ENCODE measurements at places on chromosomes 16 and 17.

- no peak for DNase-seq
Observed at GRCh38 chr17:16994631-16995030, 22.7 kb upstream of the TNFRSF13B start.

- no peak for DNase-seq
Observed at GRCh38 chr17:41082626-41083025, 1.3 kb upstream of the KRTAP4-7 start.

DNA sequence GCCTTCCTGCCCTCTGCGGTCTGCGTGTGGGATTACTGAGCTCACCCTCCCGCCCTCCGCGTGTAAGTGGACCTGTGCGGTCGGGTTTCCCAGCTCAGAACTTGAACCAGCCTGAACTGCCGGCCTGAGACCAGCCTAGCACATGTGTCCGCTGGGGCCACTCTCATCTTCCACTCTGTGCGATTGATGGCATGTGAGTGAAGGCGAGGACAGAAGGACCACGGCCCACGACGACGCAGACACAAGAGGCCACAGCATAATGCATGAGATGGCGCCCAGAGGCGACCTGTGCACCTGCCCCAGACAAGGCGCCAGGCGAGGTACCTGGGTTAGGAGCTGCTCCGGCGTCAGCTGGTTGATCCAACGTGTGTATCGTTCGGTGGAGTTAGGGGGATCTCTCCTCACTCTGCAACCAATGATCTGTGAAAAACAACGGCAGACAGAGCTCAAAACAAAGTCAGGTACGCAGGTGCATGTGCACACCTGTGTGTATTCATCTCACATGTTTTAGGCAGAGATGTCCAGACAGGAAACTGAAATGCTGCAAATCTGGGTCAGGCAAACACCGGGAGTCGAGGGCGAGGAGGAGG, 74.5 kb upstream of the METRNL start:
- no peak for DNase-seq

GRCh38 chr16:87984632-87985267, 33.5 kb downstream of the BANP start:
- no peak for DNase-seq

DNA sequence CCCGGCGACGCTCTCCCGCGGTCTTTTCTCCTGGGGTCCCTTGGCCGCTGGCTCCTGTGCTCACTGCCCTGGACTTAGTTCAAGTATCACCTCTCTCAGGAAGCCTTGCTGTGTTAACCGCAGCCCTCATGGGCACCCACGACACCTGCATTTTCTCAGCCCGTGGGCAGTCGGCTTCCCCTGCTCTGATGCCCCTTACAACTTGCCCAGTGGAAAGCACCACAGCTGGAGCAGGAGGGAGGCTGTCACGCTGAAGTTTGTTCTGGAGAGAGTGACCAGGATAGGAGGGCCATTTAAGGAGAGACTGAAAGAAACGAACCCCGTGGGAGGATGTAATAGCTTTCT, 395 bp downstream of the STXBP4 start:
- DNase-seq = peak; percentile 22

DNA sequence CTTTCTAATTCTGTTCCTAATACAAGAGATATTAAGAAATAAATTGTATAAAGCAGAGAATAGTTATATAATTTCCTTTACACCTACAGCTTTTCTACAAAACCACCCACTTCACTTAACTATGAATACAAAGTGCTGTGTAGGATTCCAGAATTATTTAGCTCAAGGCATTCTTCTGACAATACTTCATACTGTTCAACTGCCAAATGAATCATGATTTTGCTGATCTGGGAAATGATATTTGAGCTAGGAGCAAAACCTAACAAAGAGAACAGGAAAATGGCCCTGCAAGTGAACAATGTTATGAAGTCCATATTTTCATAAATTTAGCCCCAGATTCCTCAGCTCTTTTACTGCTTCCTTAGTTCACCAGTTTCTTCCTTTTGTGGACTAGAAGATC, 12.9 kb downstream of the BBS2 start:
- DNase-seq = no peak

DNA sequence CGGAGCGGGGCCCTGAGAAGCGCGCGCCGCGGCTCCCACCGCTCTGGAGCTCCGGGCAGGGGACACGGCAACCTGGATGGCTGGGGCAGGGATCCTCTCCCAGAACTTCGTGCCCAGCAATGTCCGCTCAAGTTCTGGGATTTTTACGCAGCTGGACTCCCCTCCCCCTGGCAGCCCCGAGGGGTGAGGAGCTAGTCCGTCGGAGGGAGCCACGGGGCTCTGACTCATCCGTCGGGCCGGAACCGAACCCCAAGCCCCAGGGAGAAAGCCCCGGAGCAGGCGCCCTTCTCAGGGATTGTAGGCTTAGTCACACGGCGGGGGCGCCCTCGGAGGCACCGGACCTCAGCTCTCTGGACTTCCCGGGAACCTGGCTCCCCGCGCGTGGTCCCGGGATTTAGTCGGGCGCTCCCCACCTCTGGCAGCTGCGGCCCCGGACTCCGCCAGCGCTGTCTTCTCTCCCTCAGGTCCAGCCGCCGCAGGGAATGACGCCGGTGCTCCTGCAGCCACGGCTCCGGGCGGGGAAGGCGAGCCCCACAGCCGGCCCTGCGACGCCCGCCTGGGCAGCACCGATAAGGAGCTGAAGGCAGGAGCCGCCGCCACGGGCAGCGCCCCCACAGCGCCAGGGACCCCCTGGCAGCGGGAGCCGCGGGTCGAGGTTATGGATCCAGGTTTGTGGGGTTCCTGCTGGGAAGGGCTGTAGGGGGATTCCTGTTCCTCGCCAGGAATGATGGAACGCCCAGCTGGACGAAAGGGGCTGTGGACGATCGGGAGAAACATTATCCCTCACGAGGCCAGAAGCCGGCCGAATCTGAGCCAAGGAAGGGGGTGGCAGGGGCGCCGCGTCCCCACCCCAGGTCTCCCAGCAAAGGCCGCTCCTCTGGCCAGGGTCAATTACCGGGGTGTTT, 830 bp downstream of the SPHK1 start:
- DNase-seq = peak; percentile 63

DNA sequence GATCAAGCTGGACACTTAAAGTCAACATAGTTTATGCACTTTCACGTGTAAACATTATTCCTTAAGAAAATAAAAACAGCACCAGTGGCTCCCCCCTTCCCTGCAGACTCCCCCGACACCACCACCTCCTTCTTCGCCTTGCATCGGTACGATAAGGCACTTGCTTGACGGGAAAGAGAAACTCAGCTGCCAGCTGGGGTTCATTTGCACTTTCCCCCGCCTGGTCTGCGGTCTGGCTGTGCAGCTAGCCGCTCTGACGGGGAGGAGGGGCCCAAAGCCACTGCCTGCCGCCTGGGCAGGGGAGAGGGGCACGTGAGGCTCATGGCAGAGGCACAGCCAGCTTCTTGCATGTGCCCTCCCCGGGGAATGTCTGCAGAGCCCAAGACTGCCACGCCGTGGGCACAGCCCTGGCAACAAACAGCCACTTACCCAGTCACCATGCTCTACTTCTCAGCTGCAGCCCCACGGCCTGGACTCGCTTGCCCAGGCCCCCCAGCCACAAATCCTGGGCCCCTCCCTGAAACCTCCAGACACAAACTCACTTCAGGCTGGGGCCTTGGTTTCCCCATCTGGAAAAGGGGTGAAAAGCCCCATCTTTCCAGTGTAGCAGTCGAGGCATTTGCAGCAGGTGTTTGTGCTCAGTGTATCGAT, 16.5 kb upstream of the PRM1 start:
- peak; percentile 67 for DNase-seq

DNA sequence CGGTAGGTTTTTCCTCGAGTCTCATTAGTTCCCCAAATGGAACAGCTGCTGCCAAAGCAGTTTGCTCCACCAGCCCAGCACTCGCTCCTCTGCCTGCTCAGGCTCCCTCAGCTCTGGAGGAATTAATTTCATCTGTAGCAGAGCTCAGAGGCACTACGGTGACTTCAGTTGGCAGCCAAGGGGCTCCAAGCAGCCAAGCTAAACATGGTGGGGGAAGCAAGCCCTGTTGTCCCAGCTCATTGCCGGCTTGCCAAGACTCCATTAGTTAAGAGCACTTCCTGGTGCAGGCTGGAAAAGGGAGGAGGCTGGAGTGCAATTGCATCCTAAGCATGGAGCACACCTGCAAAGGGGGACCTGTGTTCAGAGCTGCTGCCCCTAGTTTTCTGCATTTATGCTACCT, 78.7 kb upstream of the GPRC5B start:
- DNase-seq = no peak

Measured in GM13977 (cell line).